Renal cortex interstitium (tissue), 15 donors: ENCODE measurements at places on chromosomes 3 and 15. TPM values are rescaled to one million over a fixed set of nuclear protein-coding genes. Genes with fewer than 3 reads are reported as not detected.

GRCh38 chr3:14489641-14490040 is 50.5 kb downstream of the GRIP2 start:
- no peak for DNase-seq

- DNase-seq: no peak
These were observed 153.8 kb downstream of the EEFSEC start for GRCh38 chr3:128307029-128307633.

The P2RY13 gene
- 1.5 TPM for polyA plus RNA-seq

DNA sequence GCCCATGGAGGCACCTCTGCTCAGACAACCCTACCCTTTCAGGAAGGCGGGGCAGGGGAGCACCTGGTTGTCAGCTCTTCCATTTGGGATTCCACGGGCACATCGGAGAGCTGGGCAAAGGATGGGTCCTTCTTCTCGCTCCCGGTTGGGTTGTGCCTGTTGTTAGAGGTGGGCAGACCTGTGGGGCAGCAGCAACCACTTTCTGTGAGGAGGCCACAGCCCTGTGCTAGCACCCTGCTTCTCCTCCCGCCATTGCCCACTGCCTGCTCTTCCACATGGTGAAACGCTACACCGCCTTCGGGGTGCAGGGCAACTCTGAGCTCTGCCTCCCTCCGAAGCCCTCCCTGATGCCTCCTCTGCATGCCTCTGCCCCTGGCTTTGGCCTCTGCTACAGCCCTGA is 7.0 kb upstream of the HHATL start:
- no peak for DNase-seq

GRCh38 chr3:54366007-54366750 is 243.8 kb downstream of the CACNA2D3 start:
- DNase-seq: no peak

DNA sequence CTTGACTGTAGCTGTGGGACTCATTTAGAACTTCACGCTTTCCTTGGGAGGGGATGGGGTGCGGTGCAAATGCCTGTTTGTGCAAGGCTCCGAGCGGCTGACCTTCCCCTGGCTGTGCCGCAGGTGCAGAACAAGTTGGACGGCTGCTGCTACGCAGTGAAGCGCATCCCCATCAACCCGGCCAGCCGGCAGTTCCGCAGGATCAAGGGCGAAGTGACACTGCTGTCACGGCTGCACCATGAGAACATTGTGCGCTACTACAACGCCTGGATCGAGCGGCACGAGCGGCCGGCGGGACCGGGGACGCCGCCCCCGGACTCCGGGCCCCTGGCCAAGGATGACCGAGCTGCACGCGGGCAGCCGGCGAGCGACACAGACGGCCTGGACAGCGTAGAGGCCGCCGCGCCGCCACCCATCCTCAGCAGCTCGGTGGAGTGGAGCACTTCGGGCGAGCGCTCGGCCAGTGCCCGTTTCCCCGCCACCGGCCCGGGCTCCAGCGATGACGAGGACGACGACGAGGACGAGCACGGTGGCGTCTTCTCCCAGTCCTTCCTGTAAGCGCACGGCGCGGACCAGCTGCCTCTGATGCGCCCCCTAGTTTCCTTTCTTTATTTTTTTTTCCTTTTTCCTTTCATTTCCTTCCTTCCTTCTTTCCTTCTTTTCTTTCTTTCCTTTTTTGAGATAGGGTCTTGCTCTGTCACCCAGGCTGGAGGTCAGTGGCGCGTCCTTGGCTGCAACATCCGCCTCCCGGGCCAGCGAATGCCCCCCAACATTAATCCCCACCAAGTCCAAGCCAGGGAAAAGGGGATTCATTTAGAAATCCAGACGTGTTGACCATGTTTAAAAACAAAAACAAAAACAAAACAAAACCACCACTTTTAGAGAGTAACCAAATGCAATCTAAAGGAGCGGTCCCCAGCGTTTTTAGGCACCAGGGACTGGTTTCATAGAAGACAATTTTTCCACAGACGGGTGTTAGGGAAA is 42.7 kb downstream of the EIF2AK4 start:
- DNase-seq: peak; percentile 56

DNA sequence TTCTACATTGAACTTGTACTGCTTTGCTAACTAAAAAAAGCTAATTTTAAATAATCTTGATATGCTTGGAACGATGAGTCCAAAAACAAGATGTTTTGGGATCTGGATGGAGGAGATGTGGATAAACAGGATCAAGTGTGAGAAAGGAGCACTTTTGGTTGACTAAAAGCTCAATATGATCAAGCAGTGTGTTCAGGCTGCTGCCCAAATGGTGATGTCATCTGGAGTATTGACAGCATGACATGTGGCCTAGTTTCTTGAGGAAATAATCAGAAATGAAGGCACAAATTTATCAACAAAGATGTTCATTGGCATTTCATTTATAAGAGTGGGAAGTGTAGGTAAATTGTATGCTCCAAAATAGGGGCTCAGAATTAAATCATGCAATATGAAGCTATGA is 161.2 kb downstream of the SOX2 start:
- DNase-seq: no peak

- no peak for DNase-seq
These were observed 32.0 kb downstream of the RNF168 start for GRCh38 chr3:196471551-196471950.

The ZNF860 gene
- 2.6 TPM for polyA plus RNA-seq
